ENCODE measurements at places on chromosomes 3 and 15.

DNA sequence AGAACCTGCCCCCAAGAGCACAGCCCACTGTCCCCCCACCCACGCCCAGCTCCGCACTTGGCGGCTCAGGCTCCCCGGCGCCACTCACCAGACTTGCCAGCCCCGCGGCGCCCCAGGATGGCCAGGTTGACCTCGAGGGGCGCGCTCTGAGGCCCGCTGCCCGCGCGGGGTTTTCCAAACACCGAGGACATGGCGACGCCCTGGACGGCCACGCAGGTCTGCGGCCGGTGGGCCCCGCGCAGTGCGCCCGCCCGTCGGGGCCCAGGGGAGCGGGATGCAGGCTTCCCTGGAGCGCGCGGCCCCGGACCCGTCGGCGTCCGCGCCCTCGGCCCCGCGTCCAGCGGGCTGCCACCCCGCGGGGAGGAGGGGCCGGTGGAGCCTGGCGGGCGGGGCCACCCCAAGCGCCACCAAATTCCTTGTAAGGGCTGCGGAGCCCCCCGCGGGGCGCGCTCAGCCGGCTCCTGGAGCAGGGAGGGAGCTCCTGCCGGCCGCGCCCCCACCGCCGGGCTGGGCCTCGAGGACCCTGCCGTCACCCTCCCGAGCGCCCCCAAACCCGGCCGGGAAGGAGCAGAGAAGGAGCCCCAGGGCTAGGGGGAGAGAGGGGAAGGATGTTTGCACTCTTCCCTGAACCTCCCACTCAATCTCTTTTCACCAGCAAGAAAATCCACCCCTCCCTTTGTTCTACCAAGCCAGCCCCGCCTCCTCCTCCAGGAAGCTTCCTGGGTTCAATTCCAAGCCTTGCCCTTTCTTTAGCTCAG lies at the start of gene RASL12:
TSS of gene RASL12 (minus strand) at position 347 of the 758 bp plus-strand sequence. CDS start at position 191, 156 bp downstream.
- no peak for DNase-seq

DNA sequence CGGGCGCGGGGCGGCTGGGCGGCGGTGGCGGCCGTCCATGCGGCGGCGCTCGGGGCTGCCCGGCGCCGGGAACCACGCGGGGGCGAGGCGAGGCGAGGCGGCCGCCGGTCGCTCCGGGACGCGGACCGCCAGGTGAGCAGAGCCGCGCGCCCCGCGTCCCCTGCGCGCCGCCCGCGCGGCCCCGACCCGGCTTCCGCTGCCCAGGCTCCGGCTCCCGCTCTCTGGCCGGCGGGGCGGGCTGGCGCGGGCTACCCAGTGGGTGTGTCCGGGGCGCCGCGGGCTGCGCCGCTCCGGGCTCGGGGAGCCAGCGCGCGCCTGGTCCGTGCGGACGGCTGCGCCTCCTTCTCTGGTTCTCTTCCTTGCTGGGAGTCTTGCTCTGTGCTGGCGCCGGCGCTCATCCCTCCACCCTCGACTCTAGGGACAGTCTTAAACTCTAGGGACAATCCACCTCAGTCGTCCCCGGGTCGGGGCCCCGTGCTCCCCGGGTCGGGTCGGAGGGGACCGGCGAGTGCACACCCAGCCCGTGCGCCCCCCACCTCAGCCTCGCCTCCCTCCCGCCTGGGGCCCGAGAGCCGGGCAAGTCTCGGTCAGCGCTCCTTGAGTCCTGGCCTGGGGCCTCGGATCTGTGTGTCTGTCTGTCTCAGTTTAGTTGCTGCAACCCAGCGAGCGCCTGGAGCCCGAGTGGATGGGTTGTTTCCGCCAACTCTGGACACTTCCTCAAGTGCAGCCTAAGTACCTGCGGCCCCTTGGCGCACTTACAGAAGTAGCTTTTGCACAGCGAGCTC lies 488 bp downstream of the THSD4 start:
- DNase-seq = no peak

GRCh38 chr3:155512867-155513261 lies 219.4 kb upstream of the STRIT1 start:
- no peak for DNase-seq

DNA sequence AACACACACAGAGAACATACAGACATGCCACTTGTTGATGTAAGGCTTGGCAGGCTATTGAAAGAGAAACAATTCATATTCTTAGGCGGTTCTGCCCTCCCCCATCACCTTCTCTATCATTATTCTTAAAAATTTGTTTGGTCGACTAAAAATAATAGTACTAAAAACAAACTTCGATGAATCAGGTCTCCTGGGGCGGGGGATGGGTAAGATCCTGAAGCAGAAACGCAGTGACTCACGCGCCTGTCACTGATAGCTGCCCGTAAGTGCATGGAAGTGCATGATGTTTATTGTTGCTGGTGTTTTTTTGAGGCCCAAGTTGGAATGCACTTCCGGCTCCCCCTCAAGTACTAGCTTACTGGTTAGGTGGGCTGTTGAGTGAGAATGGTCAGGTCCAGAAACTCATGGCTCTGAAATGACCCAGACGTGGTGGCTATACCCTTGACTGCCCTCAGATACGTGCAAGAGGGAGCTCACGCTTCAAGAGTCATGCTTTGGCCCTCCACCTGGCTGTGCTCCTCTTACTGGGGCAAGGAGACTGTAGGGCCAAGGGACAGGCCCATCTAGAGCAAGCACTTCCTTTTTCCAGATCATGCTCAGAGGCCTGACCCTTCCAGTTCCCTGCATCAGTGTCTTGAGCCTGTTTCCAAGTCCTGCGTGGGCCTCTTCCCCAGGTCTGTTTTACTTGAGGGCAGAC lies 10.9 kb downstream of the SMAD3 start:
- no peak for DNase-seq

DNA sequence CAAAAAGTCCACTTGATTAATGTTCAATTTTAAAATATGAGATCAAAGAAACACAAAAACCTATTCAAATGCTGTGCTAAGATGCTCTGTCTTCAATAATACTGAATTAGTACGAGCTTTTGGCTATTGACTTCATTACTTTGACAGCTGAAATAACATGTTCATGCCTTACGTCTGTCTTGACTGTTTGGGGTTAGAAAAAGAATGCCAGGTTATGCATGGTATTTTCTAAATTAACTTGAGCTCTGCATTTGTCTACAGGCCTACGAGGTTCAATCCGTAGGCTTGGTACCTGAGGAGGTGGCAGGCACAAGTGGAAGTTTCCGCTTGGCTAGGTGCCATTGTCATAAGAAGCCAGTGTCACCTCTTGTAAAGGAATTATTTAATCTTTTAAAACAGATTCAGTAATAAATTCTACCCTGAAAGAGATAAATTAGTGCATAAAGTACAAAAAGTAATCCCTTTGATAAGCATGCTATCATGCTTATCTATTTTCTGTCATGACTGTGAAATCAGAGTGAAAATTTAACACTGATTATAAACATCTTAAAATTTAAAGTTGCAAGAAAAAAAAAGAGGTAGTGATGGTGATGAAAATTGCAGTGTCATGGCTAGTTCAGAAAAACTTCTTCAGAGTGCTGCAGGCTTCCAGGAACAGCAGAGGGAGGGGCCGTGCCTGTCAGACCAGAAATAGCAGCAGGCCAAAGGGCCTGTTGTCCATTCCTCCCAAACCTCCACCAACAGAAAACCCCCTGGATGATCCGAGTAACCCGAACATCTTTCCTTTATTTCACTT lies 115.7 kb downstream of the ARRDC4 start:
- DNase-seq = no peak

GRCh38 chr3:48614044-48614443 lies 4.6 kb upstream of the UQCRC1 start:
- DNase-seq = no peak

DNA sequence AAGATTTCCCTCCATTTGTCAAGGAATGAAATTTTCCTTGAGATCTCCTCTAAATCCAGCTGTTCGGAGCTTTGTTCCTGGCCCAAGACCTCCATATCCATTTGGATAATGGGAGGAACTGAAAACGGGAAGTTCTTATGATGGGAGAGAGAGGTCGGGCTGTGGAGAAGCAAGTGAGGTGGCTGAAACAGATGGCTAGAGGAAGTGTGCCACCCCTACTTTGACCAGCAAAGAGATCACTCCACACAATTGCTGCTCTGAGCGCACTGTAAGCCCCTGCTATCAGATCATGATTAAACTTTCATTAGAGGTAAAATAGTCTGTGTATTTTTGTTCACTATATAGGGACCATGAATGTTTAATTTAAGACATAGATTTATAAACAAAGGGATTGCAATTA lies at the start of gene MINDY4B:
TSS of gene MINDY4B (minus strand) at position 101 of the 400 bp plus-strand sequence. CDS start at position 101, 0 bp downstream.
- no peak for DNase-seq

GRCh38 chr3:136909187-136909586 lies 47.2 kb downstream of the NCK1 start:
- DNase-seq = no peak

GRCh38 chr3:164360738-164361406 lies 717.4 kb downstream of the SI start:
- no peak for DNase-seq

- no peak for DNase-seq
Measured at GRCh38 chr3:161796780-161797179, 300.2 kb downstream of the OTOL1 start.

DNA sequence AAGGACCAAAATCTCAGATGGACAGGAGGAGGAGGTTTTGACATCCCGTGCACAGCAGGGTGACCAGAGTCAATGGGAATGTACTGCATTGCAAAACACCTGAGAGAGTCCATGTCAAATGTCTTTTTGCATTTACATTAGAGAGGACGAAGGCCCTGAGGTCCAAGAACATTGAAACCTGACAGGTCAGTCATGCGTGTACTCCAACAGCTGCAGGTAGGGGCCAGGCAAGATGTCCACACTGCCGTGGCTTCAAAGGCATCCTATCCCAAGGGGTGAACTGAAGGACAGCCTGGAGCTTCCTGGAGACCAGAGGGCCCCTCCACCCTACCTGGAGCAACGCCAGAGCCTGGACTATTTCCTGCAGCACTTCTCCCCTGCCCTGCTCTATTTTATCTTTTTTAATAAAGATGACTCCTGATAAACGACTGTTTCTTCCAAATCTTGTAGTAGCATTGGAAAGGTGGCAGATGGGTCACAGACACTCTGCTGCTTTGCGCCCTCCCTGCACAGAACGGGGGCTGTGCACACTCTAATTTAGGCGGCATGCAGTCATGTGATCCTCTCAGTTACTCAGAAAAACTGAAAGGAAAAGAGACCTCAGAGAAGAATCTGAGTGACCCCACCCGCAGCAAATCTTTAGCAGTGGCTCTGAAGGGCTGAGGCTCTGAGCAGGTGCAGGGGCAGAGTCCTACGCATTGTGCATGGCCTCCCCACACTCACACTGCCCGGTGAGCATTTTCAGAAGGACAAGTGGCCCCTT lies 68.2 kb downstream of the HMCES start:
- DNase-seq = no peak

DNA sequence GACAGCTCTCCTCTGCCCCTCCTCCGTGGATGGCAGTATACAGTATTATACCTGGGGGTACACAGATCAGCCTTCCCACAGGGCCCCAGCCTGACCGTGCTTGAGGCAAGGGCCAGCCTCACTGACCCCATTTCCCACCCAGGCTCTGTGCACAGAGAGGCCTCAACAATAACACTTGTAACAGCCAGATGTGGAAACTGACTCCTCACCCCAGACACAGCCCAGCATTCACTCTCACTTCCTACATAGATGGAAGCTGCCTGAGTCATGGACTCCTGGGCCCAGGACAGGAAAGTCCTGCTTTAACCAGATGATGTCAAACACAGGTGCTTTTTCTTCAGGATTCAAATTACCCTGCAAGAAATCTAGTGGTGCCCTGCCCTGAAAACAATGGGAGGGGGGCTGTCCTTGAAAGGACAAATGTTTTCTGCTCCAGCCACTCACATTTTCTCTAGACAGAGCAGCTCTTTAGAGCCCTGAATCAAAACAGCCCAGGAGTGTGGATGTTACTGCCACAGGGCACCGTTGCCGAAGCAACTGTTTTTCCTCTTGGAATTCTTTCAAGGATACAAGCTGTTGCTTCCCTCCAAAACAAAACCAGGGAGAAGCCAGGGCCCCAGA lies 16.4 kb downstream of the CCDC12 start:
- DNase-seq = no peak

DNA sequence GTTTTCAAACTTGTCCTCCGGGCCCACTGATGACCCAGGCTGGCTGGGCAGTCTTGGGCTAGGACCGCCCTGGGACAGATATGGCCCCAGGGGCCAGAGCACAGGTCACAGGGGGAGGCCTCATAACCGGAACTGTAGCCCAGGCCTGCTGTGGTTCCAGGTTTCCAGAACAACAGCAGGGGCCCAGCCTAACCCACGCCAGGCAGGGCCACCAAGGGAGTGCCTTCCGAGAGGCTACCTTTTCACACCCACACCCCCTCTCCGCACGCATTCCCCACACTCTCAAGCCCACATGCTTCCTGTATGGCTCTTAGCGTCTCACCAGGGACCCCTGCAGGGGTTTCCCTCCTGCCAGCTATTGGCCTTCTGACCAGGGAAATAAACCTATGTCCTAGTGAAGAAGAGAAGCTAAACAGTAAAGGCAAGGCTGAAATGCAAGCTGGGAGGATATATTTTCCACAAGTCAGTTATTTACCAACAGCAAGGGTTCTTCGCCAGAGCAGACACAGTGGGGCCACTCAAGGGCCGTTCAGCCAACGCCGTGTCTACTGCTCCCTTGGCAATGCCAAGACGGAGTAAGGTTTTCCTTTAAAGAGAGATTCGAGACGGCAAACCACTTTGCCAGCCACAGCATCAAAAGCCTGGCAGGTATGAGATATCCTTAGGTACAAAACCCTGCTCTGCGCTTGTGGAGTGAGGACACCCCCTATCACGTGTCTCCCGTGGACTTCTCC lies 135.1 kb downstream of the ATP10A start:
- no peak for DNase-seq

DNA sequence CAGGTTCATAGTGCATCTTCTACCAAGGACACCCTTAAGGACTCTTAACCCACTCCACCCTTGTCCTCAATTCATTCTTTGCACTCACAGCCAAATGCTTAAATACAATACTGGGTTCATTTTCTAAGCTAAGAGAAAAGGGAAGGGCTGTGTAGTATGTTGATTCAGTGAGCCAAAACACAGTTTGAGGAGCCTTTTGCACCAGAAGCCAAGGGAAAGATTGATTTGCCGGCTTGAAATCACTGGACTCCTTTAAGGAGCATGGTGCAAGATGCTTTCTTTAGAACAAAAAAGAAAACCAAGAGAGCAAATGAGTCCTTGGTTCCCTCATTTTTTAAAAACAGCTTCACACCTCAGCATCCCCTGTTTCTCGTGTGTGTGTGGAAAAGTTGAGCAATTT lies 47.8 kb downstream of the BOC start:
- DNase-seq = no peak

DNA sequence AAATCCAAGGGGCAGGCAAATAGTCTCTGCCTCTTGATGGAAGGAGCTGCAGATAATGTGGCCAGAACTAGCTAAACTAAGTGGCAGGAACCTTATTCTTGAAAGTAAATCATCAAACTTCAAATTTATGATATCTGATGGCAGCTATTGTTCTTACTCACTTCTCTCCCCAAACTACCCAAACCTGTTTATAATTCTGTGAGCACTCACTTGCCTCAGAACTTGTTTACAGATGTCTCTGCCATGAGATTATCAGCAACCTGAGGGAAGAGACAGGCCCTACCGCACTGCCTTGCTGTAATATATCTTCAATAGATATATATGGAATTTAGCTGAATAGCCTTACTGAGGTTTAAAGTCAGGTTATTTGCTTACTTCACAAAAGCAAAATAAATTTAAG lies 2.2 kb upstream of the B3GALNT1 start:
- no peak for DNase-seq
